ENCODE measurements at places on chromosomes 3 and 15. TPM values are rescaled to one million over a fixed set of nuclear protein-coding genes. Genes with fewer than 3 reads are reported as not detected.

Gene LSAMP
- total RNA-seq = 2.4 TPM

Gene ALDH1L1
- 0.11 TPM for total RNA-seq

Gene AP4E1
- 7.2 TPM for total RNA-seq

Gene SCAANT1
- 5.6 TPM for total RNA-seq

Gene ARHGAP31
- 3.8 TPM for total RNA-seq

Gene EPB42
- total RNA-seq = not detected

All from A375 (cell line).